ENCODE measurements at places on chromosomes 5 and 9.
A peak's percentile ranks its signal among the peaks of the same experiment; 100 is the strongest.

DNA sequence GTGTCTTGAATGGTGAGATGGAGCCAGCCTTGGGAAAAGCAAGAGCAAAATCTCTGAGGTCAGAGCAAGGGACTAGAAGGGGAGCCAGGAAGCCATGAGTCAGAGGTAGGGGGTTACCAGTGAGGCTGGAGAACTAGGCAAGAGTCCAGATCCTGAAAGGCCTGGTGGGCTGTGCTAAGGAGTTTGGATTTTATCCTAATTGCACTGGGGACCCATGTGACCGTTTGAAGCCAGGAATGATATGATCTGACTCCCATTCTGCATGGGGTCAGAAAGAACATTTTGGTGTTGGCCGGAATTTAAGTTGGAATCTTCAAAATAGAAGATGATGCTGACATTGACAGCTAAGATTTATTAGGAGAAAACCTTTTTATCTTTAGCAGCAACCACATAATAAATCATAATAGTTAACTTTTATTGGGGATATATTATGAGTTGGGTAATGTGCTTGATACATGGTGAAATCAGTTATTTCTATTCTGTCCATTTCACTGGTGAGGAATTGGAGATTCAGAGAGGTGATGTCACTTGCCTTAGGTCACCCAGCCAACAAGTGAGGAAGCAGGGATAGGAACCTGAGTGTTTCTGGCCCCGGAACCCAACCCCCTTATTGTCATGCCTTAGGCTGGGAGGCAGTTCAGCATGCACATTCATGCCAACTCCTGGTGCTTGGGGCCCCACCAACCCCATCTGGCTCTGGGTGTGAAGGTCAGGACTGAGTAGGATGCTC, 61.5 kb upstream of the RARS1 start:
- no peak for DNase-seq

DNA sequence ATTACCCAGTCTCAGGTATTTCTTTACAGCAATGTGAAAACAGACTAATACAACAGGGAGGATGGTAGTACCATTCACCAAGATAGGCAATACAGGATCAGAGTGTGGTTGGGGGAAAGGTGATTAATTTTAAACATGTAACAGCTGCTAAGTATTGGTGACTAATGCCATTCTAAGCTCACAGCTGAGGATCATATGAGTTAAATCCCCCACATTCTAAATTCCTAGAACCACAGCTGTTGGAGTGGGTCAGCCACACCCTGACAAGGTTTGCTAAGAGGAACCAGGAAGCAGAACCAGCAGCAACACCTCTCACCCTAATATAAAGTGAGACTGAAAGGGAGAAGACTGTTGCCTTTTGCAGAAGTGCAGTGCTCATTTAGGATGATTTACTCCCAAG, 24.8 kb downstream of the HSPB3 start:
- no peak for DNase-seq

- DNase-seq, result no peak
Observed at GRCh38 chr9:131469951-131470350, 32.8 kb upstream of the POMT1 start.

DNA sequence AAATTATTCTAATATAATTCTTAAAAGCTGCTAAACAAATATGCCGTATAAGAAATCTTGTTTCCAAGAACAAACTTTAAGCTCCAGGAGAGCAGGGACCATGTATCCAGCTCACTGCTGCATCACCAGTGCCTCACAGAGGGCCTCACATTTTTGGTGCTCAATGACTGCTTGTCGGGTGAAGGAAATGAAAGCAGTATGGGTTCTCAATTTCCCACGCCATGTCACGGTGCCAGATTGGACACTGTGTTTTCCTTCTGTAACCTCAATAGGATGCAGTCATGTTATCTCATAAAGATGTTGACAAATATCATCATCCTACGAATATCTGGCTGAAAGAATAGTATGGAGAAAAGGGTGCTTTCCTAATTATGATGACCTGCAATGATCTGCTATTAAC, 64.7 kb downstream of the POU5F2 start:
- no peak for DNase-seq

GRCh38 chr9:96333958-96334357, 32.0 kb upstream of the HSD17B3 start:
- no peak for DNase-seq

- no peak for DNase-seq
Observed at GRCh38 chr5:151075698-151076331, 5.0 kb downstream of the TNIP1 start.

DNA sequence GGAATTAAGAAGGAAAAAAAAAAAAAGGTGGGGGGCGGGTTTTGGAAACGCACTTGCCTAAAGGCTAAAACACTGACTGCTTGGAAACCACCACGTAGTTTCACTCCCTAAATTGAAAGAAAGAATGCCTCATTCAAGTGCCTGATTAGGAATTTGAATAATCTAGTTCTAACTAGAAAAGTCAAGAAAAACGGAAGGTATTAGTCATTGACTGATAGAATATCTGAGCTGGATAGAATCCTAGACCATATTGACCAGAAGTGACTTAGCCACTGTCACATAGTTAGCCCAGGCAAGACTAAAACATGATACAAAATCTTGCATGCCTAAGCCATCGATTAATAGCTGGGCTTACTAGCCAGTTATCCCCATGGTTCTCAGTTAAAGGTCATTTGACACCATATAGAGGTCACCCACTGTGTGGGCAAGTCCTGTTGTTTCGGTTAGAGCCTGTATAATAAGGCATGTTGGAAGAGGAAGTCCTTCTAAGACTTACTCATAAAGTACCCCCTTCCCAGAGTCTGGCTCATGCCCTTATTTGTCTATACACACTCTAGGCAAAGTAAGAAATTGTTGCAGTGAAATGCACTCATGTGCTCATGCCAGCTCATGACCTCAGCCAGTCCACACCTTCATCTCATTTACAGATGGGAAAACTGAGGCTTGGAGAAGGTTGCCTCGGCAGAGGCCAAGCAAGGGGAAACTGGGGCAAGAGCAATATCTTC, 40.2 kb downstream of the SH3RF2 start:
- no peak for DNase-seq

GRCh38 chr9:16809912-16810610, 60.4 kb downstream of the BNC2 start:
- DNase-seq, result no peak

DNA sequence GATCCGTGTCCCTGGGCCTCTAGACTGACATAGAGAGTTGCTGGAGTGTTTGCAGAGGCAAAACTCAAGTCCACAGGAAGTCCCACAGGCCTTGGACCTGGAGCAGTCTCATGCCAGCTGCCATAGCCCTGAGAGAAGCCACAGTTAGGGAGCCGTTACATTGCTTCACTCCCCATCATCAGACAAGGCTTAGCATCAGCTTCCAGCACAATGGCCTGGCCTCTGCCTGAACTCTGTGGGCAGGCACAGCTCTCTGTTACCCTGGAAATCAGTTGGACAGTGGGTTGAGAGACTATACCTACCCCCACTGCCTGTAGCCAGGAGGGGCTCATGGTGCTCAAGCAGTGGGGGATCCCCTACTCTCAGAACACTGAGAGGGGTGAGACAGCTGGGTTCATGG, 16.2 kb upstream of the C9orf72 start:
- DNase-seq, result no peak

DNA sequence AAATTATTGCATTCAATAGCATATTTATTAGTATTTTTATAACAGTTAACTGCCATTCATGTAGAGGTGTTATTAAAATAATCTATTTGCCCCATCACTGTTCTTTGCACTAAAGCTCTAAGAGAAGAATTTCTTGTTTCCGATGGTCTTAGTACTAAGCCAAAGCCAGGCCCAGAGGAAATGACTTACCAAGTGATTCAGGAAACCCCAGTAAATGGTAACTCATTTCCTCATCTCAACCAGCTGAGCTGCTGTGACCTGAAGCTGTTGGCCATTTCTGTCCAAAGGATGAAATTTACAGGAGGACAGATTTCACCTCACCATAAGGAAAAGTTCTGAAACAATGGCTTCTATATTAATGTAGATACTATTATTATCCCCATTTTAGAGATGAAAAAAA, 117.0 kb downstream of the PIK3R1 start:
- DNase-seq, result no peak

- no peak for DNase-seq
Observed at GRCh38 chr5:149912226-149912871, 32.2 kb downstream of the PDE6A start.

GRCh38 chr5:55691265-55692105, 20.6 kb downstream of the SLC38A9 start:
- DNase-seq, result peak; percentile 56

DNA sequence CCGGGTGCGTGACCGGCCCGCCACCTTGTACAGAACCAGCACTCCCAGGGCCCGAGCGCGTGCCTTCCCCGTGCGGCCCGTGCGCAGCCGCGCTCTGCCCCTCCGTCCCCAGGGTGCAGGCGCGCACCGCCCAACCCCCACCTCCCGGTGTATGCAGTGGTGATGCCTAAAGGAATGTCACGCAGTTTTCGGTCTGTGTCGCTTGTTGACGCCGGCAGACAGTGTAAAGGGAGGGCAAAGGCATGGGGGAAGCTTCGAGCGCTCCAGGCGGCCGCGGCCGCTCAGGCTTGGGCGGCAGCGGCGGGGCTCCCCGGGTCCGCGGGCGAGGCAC, 1.3 kb downstream of the LRRC26 start:
- DNase-seq, result no peak

DNA sequence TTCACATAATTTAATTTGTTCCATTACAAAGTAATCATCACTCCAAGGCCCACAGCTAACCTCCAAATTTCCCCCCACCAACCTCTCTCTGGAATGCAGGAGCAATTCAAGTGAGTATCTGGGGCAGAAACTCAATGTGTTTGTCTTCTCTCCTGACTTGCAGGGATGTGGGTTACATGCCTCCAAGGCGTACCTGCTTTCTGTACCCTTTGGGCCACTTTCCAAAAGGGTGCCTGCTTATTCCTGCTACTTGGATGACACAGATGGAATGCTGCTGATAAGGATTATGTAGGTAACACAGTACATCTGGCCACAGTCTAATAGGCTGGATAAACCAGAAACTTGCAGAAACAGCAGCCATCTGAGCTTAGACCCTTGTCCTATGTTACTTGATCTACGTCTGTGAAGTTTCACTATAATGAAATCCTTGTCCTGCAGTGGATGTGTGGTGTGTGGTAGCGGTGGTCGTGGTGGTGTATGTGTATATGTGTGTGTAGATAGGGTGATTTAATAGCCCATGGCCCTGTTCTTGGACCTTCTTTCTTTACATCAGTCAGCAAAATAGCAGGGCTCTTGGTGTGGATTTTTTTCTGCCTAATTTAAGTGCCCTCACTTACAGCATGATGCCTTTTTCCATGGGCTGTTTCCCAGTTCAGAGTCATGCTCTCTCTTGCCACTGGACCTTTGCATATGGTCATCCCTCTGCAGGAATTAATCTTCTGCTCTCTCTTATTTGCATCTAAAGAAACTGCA, 175.9 kb downstream of the ZDHHC21 start:
- DNase-seq, result peak; percentile 85
